ENCODE measurements at places on chromosomes 1 and 21.

- peak; percentile 60 for DNase-seq
- H3K4me1 ChIP-seq = no peaks in the 10 kb centered on the region
- no peaks in the 10 kb centered on the region for H3K36me3 ChIP-seq
- H3K4me3 ChIP-seq = no peak overlapping the region
- H3K27me3 ChIP-seq = peaks cover 13% of the 10 kb centered on the region
These were observed 54.7 kb upstream of the ABCG1 start for GRCh38 chr21:42164064-42164789.

DNA sequence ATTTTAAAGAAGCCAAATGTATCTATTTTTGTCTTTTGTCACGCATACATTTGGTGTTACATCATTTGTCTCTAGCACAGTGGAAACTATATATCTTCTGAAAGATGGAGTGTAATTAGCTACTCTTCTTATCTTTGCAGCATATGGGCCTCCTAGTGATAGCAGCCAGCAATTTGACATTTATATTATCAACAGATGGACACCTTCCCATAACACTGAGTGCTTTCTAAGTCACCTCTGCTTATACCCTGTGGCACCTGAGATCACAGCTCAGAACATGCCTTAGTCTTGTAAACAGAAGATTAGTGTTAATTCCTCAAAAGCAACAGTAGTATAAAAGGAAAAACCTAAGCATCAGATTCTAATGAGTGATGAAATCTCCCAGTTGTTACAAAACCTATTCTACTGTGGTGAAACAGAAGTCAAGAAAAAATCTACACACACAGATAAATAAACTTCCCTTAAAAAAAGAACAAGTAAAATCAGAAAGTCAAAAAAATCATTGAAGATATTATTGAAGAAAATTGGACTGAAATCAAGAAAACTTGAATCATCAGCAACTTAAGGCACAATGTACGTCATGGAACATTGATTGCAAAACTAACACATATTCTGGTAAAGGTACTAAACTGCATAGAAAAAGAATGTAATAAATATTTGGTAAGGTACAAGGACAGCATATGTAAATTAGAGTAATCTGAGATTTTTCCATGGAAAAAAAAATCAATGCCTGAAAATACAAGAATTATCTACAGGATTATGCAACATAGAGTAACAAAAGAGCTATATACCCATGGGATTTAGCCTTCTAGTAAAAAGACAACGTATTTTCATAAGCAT is 61.7 kb downstream of the KCNT2 start:
- no peak overlapping the region for H3K4me3 ChIP-seq
- H3K36me3 ChIP-seq = no peaks in the 10 kb centered on the region
- no peak for DNase-seq
- H3K27ac ChIP-seq = no peak overlapping the region

- peaks cover 21% of the 10 kb centered on the region for H3K4me1 ChIP-seq
- H3K27ac ChIP-seq = no peak overlapping the region
- H3K27me3 ChIP-seq = no peaks in the 10 kb centered on the region
- H3K4me3 ChIP-seq = no peak overlapping the region
- no peak for DNase-seq
These were observed 2.3 kb upstream of the TCEA3 start for GRCh38 chr1:23426828-23427227.

DNA sequence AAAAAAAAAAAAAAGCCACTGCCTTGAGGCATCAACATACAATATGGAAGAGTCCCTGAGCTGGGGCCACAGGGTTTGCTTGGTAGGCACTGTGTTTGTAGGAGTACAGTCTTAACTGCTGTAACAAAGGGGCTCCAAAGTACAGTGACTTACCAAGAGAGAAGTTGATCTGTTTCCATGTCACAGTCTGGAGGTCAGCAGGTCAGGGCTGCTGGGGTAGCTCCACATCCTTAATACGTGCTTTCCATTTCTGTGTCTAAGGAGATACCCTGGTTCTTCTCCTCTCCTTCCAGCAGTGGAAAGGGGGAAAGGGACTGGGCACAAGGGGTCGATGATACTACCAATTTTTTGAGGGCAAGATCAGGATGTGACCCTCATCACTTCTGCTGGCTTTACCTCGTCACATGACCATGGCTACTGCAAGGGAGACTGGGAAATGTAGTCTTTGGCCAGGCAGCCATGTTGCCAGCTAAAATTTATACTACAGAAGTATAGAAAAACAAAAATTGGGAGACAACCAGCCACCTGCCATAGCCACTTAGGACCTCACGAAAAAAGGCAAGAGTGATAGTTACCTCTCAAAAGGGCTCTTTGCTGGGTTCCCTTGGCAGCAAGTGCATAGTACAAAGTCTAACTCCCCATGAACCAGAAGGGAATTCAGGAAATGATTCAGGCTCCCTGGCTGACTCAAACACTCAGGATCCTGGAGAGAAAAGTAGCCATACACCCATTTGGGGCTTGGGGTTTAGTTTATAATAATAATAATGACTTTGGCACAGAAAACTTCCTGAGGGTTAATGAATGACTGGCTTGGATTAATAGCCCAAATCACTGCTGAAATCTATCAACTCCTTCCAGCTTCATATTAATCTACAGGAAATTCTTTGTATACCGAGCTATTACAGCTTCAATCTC is 52.7 kb upstream of the ATP5PO start:
- no peaks in the 10 kb centered on the region for H3K27me3 ChIP-seq
- H3K27ac ChIP-seq = peak overlapping the region; percentile 57
- no peak for DNase-seq
- H3K36me3 ChIP-seq = no peaks in the 10 kb centered on the region

GRCh38 chr1:21868941-21869454 is 56.9 kb downstream of the LDLRAD2 start:
- H3K4me1 ChIP-seq = peaks cover 30% of the 10 kb centered on the region
- H3K4me3 ChIP-seq = no peak overlapping the region
- H3K27ac ChIP-seq = peak overlapping the region; percentile 78
- H3K27me3 ChIP-seq = no peaks in the 10 kb centered on the region

DNA sequence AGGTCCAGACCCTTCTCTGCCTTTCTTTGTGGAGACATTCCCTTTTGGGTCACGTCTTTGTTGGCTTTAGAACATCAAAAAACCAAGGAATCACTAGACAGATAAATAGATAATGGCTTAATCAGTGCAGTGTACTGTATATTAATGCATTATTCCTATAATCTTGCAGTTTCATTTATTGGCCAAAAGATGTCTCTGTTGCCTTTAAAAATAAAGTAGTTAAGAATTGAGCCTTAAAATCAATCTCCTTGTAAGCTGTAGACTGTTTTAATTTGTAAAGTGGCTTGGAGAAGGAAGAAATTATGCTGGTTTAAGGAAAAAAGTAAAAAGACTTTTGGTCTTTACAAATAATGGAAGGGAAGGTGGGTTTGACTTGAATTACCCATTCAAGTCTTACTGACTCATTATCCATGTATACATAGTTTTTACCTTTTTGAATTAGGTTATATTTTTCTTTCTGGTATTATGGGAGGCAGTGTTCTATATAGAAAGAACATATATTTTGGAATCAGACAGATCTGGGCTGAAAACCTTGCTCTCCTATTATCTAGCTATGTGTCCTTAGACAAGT is 84.6 kb downstream of the VPS13D start:
- no peak for DNase-seq
- H3K27me3 ChIP-seq = no peaks in the 10 kb centered on the region
- H3K36me3 ChIP-seq = peaks cover 38% of the 10 kb centered on the region
- peaks cover 36% of the 10 kb centered on the region for H3K4me1 ChIP-seq
- H3K4me3 ChIP-seq = no peak overlapping the region

GRCh38 chr1:15412175-15412800 is 2.6 kb downstream of the EFHD2 start:
- peak overlapping the region; percentile 76 for H3K4me3 ChIP-seq
- H3K36me3 ChIP-seq = no peaks in the 10 kb centered on the region
- no peak overlapping the region for H3K27ac ChIP-seq

DNA sequence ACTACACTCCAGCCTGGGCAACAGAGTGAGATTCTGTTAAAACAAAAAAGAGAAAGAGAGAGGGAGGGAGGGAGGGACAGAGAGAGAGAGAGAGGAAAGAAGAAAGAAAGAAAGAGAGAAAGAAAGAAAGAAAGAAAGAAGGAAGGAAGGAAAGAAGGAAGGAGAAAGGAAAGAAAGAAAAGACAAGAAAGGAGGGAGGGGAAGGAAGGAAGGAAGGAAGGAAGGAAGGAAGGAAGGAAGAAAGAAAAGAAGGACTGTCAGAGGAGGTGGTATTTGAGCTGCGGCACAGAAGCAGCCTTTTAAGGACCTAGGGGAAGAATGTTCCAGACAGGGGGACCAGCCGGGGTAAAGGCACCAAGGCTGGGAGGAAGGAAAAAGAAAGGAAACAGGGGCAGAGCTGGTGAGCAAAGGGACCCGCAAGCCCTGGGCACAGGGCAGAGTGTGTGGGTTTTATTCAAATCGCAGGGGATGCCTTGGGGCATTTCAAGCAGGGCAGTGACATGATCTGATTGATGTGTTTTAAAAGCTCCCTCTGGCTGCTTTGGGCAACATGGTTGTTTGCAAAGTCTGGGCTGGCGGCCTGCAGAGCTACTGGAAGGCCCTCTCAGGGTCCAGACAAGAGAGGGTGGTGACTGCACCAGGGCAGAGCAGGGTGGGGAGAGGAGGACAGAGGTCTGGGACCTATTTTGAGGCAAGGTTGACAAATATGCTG is 176.9 kb upstream of the VAMP3 start:
- H3K27ac ChIP-seq = no peak overlapping the region
- no peaks in the 10 kb centered on the region for H3K36me3 ChIP-seq
- no peak for DNase-seq
- H3K4me3 ChIP-seq = no peak overlapping the region

DNA sequence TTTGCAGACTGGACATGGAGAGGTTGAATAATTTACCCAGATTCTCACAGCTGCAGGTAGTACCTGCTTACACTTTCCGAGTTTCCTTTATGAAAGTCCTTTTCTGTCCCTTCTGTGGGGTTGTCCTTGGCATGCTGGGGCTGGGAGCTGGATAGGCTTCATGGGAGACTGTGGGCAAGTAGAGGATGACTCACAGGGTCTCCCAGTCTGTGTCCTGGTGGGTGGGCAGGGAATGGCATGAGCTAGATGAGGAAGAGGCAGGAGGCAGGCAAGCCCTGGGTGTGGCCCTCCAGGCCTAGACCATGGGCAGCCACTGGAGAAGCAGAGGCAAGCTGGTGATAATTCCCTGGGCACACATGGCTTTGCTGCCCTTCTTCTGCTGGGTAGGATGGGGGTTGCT is 80.6 kb downstream of the NAV1 start:
- H3K27ac ChIP-seq = no peak overlapping the region
- no peak overlapping the region for H3K4me3 ChIP-seq
- no peaks in the 10 kb centered on the region for H3K36me3 ChIP-seq
- no peaks in the 10 kb centered on the region for H3K27me3 ChIP-seq

DNA sequence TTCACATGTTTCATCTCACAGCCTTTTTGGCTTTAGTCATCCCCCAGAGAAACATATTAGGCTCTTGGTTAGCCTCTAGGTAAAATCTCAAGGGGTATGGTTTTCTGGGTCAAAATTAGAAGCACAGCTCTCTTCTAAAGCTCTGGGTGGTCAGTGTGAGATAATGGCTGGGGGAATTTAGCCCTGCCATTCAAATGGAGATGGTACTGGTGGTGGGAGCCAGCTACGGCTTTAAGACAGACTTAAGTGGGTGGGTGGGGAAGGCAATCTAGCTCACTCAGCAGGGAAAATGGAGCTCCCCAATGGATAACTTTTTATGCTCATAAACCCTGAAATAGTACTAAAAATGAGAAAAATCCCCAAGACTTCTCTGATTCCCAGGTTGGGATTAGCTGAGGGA is 5.7 kb downstream of the TEX38 start:
- peaks cover 97% of the 10 kb centered on the region for H3K36me3 ChIP-seq
- no peak overlapping the region for H3K4me3 ChIP-seq
- H3K4me1 ChIP-seq = no peaks in the 10 kb centered on the region
- no peak overlapping the region for H3K27ac ChIP-seq

DNA sequence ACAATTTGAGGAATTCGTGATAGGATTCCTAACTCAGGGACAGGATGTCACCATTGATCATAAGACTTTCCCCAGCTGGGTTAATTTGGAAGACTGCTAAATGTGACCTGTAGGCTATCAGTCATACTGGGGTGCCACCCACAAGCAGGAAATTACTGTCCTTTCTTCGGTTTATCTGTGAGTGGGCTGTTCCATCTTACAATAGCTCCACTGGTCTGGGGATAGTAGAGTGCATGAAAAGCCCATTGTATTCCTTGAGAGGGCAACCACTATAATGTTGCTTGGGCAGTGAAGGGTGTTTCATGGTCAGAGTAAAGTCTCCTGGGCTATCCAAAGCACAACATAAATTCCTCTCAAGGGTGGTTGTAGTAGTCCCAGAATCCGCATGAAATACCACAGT is 1523.0 kb upstream of the B3GALT2 start:
- no peaks in the 10 kb centered on the region for H3K36me3 ChIP-seq
- H3K27me3 ChIP-seq = no peaks in the 10 kb centered on the region

Data from tibial artery (tissue), 4 donors.